NT2/D1 (cell line): ENCODE measurements at places on chromosomes 7 and 10.

GRCh38 chr10:79152423-79152817 lies 83.7 kb downstream of the ZMIZ1 start:
- no peak for DNase-seq

DNA sequence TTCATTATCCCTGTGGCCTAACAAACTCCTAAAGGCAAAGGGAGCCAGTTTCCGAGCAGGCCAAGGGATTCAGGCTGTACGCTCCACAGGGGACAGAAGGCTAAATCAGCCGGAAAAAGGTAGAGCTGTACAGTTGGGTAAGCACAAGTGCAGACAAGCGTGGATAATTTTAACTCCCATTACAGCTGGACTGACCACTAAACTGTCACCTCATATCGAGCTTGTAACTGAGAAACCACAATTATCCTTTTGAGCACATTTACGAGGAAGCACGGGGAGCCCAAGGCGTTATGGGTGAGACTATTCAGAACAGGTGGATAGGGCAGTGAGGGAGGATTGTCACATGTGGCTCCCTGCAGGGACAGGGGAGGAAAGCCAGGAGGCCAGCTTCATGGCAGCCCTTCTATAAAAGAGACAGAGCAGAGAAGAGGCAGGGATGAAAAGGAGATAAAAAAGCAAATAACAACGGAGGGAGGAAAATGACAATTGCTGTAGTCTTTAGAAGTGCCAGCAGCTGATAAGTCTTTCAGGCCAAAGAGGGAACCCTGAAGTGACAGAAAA lies 288.0 kb downstream of the FGFR2 start:
- no peak for DNase-seq

GRCh38 chr7:114886241-114886640 lies 35.7 kb upstream of the MDFIC start:
- DNase-seq = no peak

GRCh38 chr10:123835575-123835974 lies 56.0 kb downstream of the CPXM2 start:
- DNase-seq = no peak

- no peak for DNase-seq
Observed at GRCh38 chr7:22350466-22351328, 6.3 kb downstream of the RAPGEF5 start.

GRCh38 chr10:101817337-101818118 lies 716 bp downstream of the OGA start:
- DNase-seq = peak; percentile 50

DNA sequence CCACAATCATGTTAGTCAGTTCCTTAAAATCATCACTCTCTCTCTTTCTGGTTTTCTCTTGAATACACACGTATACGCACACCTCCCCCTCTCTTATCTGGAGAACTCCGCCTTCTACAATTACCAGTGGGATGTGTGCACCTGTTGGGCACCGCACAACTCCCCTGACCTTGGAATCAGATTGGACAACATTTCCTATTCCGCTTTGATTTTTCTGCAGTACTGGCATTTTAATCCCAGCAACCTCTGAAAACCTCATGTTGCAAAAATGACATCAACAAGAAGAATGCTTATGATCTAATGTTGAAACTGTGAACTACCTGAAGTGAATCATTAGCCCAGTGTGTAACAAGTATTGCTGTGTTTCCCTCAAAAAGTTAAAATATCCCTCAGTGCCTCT lies 109.6 kb downstream of the KIAA1217 start:
- DNase-seq = no peak

DNA sequence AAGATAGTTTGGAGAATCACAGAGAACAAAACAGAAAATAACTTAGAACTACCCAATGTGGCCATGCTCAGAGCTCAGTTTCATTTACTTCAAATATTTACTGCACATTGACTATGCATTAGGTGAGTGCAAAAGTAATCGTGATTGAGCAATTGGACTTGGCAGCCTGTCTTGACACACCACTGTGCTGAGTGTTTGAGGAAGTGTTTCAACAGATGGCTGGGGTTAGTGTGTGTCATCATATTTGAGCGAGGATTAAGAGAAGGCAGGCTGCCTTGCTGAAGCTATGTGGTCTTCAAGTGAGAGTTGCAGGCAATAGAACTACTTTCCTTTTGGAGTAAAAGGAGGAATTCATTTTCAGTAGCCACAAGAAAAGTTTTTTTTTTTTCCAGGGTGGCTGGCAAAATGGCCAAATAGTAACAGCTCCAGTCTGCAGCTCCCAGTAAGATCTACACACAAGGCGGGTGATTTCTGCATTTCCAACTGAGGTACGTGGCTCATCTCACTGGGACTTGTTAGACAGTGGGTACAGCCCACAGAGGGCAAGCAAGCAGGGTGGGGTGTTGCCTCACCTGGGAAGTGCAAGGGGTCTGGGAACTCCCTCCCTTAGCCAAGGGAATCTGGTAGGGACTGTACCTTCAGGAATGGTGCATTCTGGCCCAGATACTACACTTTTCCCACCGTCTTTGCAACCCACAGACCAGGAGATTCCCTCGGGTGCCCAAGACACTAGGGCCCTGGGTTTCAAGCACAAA lies 37.6 kb downstream of the AKR1C4 start:
- DNase-seq = no peak

DNA sequence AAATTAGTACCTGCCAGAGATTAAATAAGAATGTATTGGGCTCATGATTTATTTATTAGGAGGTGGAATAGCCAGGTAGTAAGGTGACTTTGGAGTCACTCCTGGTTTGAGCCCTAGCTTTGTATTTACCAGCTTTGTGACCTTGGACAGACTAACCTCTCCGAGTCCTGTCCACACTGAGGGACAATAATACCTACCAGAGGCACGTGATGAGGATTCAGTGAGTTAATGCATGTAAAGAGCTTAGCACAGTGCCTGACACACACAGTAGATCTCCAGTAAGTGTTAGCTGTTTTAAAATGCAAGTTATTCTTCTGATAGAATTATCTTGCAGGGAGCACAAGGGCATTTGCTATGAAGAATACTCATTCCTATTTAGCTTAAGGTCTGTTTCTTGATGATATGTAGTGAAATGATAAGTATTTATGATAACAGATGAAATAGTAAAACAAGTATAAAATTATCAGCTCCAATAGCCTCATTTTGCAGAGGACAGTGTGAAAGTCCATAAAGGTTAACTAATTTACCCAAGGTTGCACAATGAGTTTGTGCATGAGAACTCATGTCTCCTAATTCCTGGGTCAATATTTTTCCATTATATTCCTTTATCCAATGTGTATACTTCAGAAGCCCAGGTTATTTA lies 36.4 kb downstream of the RABGEF1 start:
- no peak for DNase-seq

DNA sequence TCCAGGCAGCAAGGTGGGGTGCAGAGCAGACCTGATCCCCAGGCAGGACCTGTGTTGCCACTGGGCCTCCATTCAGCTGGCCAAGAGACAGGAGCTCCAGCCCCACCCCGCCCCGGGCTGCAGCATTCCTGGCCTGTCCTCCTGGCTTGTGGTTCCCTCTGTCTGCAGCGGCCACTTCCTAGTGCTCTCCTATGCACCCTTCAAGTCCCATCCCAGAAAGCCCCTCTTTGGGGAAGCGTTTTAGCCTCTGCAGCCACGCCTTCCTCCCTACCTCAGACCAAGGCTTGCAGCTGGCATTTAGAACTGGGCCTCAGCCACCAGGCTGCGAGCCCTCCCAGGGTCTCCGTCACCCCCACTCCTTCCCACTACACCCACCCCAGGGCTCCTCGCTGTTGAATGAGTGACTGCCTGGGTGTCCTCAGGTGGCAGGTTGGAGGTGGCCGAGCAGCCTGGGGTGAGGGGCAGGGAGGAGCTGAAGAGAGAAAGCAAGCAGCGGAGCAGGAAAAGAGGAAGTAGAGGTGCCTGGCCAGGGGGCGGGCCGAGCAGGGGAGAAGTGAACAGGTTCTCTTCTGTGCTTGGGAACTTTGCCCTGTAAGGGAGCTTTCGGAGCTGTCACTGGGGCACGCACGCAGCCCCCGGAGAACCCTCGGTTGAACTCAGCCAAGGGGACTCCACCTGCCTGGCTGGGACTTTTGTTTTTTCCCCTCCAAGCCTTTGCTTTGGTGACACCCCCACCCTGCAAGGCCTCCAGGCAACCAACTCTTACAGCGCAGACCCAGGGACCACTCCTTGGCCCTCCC lies 109.1 kb upstream of the TNRC18 start:
- no peak for DNase-seq

- no peak for DNase-seq
Observed at GRCh38 chr10:14553448-14553847, 221.2 kb downstream of the FAM107B start.

GRCh38 chr10:51886438-51887068 lies 187.2 kb upstream of the CSTF2T start:
- no peak for DNase-seq

GRCh38 chr10:101217450-101218281 lies 11.6 kb downstream of the LBX1 start:
- no peak for DNase-seq

DNA sequence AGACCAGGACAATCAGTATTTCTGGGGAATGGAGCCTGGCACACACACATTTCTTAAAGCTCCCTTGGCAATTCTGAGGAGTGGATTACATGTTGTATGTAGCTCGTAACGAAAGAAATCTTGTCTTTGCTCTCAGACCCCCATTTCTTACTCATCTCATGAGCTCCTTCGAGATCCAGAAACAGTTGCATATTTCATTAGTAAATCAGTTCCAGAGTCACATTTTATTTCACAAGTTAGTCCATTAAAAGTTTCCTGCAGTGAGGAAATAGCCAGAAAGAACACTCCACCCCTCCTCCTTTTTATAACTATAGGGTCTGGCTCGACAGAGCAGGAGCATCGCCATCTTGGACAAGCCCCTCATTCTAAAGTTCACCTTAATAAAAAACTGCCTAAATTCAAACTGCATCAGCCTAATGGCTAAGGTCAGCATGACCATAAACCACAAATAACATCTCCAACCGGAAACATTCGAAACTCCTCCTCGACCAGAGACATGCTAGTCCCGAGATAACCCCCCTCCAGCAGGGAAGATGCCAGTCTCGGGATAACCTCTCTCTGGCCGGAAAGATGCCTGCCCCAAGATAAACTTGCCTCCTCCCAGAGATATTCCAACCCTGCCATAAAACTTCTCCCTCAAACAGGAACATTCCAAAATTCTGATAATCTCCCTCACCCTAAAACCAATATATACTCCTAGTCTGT lies 7.4 kb downstream of the EGFR start:
- DNase-seq = no peak

DNA sequence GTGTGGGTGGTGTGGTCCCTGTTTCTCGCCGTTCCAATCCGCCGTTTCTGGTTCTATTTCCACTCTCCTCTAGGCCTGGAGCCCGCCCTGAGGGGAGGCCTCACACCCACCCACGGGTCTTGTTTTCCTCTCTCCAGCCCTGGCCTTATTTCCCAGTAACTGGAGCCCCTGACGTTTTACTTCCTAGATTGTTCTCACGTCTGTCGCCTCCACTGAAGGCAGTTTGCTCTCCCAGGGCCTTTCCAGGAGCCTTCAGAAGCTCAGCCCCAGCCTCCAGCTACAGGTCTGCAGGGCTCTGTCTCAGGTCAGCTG lies 30.6 kb downstream of the CFAP46 start:
- no peak for DNase-seq

- peak; percentile 93 for DNase-seq
Observed at GRCh38 chr7:38318803-38319416, 45.5 kb upstream of the TARP start.

DNA sequence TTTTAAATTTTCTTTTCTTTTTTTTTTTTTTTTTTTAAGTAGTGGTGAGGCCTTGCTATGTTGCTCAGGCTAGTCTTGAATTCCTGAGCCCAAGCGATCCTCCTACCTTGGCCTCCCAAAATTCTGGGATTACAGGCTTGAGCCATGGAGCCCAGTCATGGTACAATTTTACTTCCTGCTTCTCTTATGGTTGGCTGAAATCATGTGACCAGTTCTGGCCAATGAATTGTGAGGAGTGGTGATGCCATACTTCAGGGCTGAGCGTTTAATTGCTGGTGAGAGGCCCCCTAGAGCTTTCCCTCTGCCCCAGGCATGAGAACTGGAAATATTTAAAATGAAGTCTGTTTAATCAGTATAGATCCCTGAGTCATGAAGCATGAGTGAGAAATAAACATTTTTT lies 22.2 kb upstream of the BAIAP2L1 start:
- no peak for DNase-seq

DNA sequence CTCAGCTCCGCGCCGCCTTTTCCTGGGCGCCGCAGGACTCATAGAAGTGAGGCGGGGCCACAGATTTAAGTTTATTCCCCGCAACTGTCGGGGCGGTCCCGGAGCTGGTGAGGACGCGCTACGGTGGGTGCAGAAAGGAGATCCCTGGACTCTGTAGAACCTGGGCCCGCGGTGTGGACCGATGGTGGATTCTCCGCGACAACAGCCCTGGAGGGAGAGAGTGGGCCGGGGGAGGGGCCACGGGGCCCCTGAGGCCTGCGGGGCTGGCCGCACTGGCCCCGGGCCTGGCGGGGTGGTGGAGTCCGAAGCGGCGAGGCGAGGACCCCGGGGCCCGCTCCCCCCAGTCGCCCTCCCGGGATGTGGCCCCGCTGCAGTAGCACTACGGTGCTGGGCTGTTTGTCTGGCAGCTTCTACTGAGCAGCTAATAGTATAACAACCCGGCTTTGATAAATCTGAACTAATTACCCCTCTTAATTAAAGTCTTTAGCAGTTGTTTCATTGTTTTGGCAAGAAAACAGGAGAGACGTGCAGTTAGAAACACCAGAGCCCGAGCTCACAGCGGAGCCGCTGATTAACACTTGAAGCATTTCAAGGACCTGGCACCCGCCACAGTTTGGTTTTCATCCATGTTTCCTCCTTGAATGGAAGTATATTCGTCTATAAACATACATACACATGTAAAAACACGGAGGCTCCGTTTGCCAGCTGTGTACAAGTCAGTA lies 4.2 kb downstream of the FEZF1 start:
- no peak for DNase-seq
